Heart left ventricle (tissue), 16 donors: ENCODE measurements at places on chromosomes 5 and 9. TPM values are rescaled to one million over a fixed set of nuclear protein-coding genes. Genes with fewer than 3 reads are reported as not detected.

DNA sequence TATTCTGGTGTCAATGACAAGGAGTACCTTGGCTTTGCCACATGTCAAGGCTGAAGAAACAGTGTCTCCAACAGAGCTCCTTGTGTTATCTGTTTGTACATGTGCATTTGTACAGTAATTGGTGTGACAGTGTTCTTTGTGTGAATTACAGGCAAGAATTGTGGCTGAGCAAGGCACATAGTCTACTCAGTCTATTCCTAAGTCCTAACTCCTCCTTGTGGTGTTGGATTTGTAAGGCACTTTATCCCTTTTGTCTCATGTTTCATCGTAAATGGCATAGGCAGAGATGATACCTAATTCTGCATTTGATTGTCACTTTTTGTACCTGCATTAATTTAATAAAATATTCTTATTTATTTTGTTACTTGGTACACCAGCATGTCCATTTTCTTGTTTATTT is 19.8 kb downstream of the CD274 start:
- no peak for DNase-seq

GRCh38 chr9:137688725-137689124 is 69.9 kb downstream of the EHMT1 start:
- no peak for DNase-seq

GRIN3A gene
- 0.06 TPM for polyA plus RNA-seq

- no peak for DNase-seq
Measured at GRCh38 chr9:34996181-34996904, 6.8 kb downstream of the DNAJB5 start.

- DNase-seq, result no peak
Measured at GRCh38 chr5:633501-633955, 21.4 kb downstream of the CEP72 start.

DNA sequence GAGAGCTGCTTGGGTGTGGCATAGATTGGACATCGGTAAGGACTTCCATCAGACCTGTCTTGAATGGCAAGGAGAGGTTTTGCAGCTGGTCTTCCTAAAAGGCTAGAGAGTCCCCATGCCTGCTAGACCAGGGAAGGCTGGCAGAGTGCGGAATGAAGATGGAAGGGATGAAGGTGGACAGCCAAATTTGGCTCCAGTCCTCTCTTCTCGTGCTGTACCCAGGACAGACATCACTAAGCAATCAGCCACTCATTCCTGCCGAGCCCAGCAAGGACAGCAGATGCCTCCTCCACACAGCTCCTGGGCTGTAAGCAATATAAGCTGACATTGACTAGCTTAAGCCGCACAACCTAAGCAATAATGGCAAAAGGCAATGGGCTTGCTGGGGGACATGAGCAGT is 112.0 kb downstream of the OLFM1 start:
- DNase-seq, result no peak

- no peak for DNase-seq
Measured at GRCh38 chr5:120375248-120375647, 88.9 kb upstream of the PRR16 start.

- no peak for DNase-seq
Measured at GRCh38 chr9:28289746-28290145, 716.5 kb upstream of the C9orf72 start.

DNA sequence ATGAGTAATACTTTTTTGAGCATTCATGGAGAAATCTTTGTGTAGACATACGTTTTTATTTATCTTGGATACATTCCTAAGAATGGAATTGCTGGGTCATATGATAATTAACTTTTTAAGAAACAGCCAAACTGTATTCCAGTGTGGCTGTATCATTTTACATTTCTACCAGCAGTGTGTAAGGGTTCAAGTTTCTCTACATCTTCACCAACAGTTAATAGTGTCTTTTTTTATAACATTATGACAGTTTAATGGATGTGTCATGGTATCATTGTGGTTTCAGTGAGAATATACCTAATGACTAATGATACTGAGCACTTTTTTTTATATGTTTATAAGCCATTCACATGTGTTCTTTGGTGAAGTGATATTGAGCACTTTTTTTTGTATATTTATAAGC is 52.4 kb downstream of the NIPBL start:
- no peak for DNase-seq

DNA sequence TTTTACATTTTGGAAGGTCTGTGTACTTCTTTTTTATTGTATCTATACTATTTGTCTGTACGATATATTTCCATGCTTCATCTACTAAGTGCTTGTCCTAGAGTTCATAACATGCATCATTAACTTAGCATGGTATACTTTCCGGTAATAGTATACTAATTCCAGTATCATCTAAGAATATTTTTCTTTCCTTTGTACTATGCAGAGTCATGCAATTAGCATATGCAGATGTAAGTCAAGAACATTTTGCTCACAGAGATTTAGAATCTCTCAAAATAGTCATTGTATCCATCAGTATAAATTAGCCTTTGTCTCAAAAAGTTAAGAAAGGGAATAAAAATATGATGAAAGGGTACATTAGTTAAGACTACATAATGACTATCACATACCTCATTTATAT is 770.4 kb upstream of the GRAMD2B start:
- DNase-seq, result no peak

GM2A gene
- polyA plus RNA-seq, result 31.6 TPM

DNA sequence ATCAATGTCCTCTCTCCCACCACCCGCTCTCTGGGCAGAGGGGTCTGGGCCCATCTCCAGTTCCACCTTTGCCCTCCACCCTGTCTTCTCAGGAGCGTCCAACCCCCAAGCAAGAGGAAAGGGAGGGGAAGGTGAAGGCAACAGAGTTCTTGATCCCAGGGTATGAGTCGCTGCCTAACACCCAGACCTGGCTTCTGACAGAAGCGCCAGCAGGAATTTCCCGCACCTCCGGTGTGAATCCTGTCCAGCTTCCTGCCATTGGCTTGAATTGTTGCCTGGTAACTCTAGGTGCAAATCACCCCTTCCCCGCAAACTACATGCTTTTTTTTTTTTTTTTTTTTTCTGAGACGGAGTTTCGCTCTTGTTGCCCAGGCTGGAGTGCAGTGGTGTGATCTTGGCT is 84.2 kb upstream of the IER5L start:
- peak; percentile 33 for DNase-seq

DNA sequence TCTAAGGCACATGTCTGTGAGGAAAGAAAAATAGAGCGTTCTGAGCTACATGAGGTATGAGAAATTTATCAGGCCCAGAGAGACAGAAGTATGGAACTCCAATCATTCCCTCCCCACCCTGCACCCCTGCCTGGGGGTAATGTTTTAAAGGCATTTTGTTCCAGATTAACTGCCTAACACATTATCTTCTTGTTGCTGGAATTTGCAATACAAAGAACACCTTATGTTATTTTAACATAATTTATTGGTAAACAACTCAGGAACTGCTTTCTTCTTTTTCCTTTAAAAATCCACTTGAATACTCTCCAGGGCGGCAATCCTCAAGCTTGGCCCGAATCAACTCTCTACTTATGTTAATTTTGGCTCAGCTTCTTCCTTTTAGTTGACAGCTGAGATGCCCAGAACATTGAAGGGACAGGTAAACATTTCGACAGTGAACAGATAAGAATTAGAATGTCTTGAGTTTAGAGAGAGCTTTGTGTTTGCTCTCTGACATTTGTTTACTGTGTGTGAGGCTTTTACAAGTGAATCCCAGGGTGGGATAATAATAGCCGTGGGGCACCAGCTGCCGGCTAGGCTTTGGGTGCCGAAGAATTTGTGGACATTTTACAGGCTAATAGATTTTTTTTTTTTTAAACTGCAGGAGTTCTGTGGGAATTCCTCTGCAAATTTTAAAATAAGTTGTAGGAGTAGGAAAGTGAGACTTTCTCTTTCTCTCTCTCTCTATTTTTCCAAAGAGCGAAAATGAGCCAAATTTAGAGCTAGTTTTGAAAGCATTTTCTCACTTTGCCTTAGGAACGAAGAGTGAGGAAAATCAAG is 96.4 kb upstream of the TAF11L2 start:
- DNase-seq, result no peak

NADK2 gene
- 10.4 TPM for polyA plus RNA-seq

TXNDC8 gene
- not detected for polyA plus RNA-seq

DNA sequence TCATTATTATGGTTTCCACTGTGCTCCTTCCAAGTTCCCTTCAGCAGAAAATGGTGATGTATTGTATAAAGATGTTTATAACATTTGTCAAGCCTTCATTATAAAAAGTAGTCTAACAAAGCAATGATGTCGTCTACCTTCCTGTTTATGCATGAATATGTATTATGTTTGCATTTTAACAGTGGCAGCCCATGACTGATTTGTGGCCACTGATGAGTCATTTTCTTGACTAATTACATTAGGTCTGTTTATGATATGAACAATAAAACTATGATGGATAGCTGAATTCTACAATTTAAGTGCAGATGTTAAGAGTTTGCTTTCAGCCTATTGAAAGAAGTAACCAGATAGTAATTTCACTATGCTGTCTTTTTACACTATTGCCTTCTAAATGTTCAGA is 75.4 kb upstream of the ADAMTS19 start:
- no peak for DNase-seq

- DNase-seq, result no peak
Measured at GRCh38 chr5:84791138-84791537, 406.5 kb upstream of the EDIL3 start.

PCDHB15 gene
- polyA plus RNA-seq, result 2.8 TPM

DNA sequence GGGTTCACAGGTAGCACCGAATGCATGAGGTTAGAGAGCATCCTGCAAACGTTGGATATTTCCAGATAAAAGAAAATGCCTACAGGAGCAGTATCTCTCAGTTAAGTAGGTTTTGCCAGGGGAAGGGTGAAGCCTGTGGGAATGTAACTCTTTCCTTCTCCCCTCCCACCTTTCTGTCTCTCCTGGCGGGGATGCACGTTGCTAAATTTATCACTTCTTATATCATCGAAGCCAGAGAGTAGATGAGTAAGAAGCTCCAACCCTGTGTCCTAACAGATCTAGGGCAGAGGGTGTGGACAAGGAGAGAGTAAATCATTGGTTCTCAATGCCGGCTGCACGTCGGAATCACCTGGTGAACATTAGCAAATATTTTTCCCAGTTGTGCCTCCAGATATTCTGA is 457.5 kb downstream of the ENC1 start:
- no peak for DNase-seq

PCDHB14 gene
- polyA plus RNA-seq, result 0.91 TPM

GRCh38 chr5:52531105-52531504 is 256.6 kb upstream of the ITGA1 start:
- no peak for DNase-seq

DNA sequence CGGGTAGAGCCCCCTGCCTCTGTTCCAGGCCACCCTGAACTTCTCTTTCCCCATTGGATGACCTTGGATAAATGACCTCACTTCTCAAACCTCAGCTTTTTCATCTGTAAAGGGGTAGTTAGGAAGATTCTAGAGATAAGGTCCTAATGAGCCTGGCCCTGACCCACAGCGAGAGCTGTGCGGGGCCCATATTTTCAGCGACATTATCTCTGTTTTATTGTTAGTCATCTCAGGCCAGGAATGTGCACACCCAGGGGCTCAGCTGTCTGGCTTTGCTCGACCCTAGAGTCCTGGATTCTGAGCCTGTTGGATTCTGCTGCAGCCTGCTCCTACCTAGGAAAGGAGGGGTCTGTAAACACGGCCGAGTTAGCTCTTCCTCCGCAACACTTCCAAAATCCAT is 81.2 kb upstream of the LMX1B start:
- no peak for DNase-seq

GRCh38 chr5:159208514-159209437 is 577 bp downstream of the RNF145 start:
- peak; percentile 45 for DNase-seq

DNA sequence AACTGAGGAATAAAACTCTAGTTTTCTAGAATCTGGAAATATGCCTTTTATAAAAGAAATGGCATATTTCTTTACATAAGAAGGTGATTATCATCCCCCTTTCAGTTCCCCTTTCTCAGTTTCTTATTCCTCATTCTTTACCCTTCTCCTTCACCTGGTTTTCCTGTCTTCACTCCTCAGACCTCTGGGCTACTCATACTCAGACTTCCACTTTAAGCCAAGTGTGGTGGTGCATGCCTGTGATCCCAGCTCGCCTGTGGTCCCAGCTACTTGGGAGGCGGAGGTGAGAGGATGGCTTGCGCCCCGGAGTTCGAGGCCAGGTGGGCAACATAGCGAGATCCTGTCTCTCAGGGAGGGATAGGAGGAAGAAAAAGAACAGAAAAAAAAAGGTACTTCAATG is 57.2 kb downstream of the RANBP6 start:
- no peak for DNase-seq

RAB14 gene
- polyA plus RNA-seq, result 15.8 TPM
